ENCODE measurements at places on chromosomes 4 and X.

- no peak for DNase-seq
These were observed 22.9 kb upstream of the CLGN start for GRCh38 chr4:140450352-140450751.

GRCh38 chrX:15908603-15909290 lies 54.1 kb upstream of the AP1S2 start:
- DNase-seq: no peak

DNA sequence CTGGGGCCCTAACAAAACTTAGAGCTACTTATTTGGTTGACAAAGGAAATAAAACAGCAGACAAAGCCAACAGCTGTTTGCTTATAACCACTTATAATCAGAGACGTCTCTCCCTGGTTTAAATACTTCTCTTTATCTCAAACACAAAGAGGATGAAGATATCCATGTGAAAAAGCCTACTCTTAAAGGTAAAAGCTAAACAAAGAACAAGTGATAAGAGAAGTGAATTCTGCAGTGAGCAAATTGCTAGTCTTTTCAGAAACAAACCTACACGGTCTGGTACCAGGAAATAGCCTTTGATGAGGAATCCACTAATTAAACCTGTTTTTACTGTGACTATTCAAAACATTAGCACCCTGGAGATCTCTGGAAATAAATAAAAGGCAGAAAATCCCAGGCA lies 46.7 kb downstream of the GRIA3 start:
- DNase-seq: no peak

DNA sequence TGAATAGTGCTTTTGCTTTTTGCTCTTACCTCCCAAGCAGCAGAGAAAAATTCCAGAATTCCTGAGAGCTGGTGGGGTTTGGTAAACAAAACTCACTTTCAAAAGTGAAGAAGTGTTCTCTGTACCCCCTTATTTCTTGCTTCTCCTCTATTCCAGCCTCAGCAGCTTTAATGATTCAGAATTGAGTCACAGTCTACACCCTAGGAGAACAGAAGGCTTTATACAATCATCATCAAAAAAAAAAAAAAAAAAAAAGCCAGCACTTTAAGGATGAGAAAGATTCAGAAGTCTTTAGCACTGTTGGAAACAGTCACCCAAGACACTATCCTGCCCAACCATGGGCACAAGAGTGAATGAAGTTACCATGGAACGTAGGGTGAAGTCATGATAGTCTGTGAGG lies 1583.1 kb upstream of the PCDH10 start:
- DNase-seq: no peak

DNA sequence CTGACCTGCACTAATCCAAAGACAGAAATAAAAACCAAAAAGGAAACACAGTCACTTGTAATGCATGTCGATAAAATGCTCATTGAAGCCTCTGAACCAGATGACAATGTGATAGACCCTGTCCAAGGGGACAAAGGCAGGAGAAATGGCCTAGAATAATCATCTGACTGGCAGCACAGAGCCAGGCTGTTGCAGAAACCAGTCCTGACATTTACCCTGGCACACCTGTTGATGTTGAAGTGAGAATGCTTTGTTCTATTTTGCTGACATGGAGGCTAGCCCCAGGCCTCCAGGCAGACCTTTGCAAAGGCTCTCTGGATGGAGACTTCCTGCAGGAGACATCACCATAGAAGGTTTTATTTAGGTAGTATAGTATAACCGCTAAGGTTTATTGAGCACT lies 41.0 kb downstream of the TFDP3 start:
- DNase-seq: no peak

- DNase-seq: no peak
These were observed 100.2 kb downstream of the FIP1L1 start for GRCh38 chr4:53477636-53478035.

- no peak for DNase-seq
These were observed 7.8 kb downstream of the STAP1 start for GRCh38 chr4:67566335-67566734.

GRCh38 chr4:151679231-151679630 lies 81.6 kb downstream of the GATB start:
- no peak for DNase-seq

GRCh38 chr4:26377328-26378311 lies 56.8 kb downstream of the RBPJ start:
- no peak for DNase-seq

DNA sequence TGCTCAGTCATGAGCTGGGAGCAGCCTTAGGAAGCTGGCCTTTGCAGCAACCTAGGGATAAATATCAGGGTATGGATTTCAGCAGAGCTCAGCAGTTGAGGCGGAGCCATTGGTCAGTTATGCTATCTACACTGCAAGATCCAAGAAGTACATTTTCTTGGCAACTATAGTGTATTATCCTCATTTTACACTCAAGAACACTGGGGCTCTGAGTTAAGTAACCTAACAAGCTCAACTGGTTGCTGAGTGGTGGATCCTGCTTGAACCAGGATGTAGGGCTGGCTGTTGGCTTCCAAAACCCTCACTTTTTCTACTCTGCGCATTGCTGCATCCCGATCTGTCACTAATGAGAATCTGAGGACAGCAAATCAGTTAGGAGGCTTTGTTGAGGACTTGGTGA lies 1.5 kb upstream of the SCARB2 start:
- DNase-seq: no peak

DNA sequence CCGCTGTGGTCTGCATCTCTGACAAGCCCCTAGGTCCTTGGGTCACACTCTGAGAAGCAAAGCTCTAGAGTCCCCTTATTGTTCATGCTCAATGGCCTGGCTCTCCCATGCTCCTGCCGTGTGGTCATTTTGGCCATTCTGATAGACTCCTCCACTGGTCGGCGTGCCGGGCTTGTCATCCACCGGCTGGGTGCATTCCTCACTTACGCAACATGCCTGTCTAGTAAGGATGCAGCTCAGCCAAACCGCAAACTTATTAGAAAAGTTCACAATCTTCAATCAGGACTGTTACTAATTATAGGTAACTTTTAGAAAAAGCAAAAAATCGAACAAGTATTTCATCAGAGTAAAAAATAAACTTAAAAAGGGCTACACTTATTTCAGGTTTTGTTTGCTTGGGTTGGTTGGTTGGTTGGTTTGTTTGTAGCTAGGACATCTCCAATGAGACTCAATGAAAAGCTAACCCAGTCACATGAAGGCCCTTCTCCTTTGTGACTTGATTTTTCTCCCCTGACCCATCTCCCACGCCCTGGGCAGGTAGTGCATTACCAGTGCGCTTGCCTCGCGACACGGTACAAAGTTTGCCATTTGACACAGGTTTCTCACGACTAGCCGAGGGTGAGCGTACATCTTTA lies 41.0 kb downstream of the IRF2 start:
- DNase-seq: no peak

DNA sequence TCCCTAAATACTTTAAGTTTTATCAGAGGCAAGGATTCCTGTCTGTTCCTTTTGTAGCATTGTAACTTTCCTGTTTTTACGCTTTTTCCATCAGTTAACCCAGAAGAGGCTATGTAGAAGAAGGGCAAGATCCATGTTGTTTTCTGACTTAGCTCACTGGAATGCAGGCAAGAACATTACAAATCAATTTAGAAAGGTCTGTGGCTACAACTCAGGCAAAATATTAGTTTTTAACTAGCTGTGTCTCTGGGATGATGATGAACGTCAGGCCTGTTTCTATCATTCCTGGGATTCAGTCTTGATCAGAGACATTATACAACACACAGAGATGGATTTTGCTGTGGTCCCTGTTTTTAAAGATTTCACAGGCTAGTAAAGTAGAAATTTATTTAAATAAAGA lies 813.0 kb upstream of the POU3F4 start:
- DNase-seq: no peak

DNA sequence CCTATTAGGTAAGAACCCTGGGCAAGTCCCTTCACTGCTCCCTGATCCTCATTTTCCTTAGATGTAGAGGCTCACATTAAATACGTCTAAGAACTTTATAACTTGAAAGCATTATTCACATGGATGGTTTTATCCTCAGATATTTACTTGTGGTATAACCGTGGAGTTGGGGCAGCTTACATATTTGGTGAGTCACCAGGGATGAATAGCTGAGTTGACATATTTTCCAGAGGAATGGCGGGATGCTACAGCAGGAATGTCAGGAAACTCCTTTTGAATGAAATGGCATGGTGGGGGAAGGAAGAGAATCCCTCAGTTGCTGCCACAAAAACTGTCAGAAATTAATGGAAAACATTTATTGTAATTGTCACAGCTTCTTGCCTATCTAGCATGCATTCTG lies 165.3 kb upstream of the RPS6KA3 start:
- DNase-seq: no peak

DNA sequence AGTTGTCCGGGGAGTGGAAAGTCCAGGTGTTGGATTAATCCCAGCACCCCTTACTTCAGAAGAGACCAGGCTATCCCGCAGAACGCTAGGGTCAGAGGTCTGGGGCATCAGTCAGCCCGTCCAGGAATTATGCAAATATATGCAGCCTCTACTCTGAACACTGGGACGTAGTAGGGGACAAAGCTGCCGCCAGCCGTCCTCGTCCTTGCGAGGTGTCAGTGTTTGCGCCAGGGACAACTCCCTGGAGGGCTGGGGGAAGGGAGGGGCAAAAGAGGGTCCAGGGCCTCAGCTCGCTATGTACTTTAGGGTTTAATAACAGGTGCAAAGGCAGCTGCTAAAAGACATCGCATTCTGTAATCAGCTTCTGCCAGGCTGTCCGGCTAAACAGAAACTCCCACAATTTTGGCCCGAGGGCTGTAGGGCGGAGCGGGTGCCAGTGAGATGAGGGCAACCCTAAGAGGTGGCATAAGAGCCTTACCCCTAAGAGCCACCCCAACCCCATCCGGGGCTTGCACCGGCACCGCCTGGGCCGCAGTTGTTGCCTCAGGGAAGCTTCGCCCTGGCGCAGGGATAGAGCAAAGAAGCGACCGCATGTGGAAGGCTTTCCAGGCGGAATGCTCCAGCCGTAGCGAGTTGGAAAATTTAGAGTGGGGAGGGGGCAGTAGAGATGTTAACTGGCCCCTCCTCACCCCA lies 8.4 kb downstream of the HAND2 start:
- no peak for DNase-seq

- no peak for DNase-seq
These were observed 128.8 kb downstream of the UCHL1 start for GRCh38 chr4:41385481-41385880.

- no peak for DNase-seq
These were observed 8.7 kb downstream of the SMAD1 start for GRCh38 chr4:145490361-145490760.

GRCh38 chr4:52588771-52589591 lies 70.1 kb downstream of the USP46 start:
- peak; percentile 19 for DNase-seq

DNA sequence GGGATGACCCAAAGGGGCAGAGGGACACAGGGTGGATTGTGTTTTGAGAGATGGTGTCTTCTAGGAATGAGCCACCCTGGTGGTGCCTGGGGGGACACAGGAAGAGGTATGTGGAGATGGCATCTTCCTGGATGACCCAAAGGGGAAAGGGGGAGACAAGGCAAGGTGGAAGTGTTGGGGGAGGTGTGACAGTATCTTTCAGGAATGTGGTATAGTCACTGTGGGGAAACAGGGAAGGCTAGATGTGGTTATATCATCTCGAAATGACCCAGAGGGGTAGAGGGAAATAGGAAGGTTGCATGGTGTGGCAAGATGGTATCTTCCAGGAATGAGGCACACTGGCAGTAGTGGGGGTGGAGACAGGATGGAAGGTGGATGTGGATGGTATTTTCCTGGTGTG lies 62.9 kb downstream of the MAOA start:
- no peak for DNase-seq

- DNase-seq: no peak
These were observed 45.4 kb upstream of the CTAG2 start for GRCh38 chrX:154698630-154699248.

DNA sequence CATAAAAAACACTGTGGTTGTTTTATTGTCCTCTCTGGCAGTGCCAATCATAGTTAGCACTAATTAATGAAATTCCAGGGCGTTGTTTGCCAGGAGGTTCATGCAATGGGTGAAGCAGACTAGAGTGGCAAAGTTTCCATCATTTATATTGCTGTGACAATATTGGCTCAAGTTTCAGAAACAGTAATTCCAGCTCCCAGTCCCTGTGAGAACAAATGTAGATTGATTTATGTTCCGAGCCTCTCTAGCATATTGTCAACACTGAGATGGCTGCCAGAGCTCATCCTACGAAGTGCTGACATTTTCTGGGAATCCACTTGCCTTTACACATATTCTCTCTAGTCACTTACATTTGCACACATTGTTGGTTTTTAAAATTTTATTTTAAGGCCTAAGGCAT lies 440.0 kb upstream of the IGFBP7 start:
- DNase-seq: no peak

DNA sequence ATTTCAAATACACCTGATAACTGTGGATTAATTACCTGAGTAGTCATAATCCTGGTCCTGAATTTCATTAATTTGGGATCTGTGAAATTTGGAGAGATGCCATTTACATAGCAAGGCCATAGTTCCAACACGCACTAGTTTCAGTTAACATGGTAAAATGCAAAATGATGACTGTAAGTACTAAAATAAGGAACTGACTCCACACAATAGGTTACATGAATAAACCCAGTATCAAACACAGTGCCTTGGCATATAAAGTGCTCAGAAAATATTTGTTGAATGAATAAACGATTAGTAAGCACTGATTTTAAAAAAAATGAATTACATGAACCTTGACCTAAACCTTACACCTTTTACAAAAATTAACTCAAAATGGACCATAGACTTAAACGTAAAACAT lies 9.0 kb downstream of the FBXO8 start:
- DNase-seq: no peak

- DNase-seq: no peak
These were observed 413.6 kb upstream of the CXorf51A start for GRCh38 chrX:147228153-147228552.

GRCh38 chrX:21946925-21947641 lies 6.6 kb downstream of the SMS start:
- no peak for DNase-seq

GRCh38 chr4:127134490-127134889 lies 498.3 kb upstream of the INTU start:
- DNase-seq: no peak

- DNase-seq: no peak
These were observed 110.2 kb upstream of the MYOZ2 start for GRCh38 chr4:119025420-119025819.

- no peak for DNase-seq
These were observed 471.2 kb downstream of the IQCM start for GRCh38 chr4:149344436-149344835.

GRCh38 chrX:44829832-44830231 lies 14.0 kb upstream of the DUSP21 start:
- DNase-seq: no peak

Data from effector CD4-positive, alpha-beta T cell (primary cell).